ENCODE measurements at places on chromosomes 1 and 21.

DNA sequence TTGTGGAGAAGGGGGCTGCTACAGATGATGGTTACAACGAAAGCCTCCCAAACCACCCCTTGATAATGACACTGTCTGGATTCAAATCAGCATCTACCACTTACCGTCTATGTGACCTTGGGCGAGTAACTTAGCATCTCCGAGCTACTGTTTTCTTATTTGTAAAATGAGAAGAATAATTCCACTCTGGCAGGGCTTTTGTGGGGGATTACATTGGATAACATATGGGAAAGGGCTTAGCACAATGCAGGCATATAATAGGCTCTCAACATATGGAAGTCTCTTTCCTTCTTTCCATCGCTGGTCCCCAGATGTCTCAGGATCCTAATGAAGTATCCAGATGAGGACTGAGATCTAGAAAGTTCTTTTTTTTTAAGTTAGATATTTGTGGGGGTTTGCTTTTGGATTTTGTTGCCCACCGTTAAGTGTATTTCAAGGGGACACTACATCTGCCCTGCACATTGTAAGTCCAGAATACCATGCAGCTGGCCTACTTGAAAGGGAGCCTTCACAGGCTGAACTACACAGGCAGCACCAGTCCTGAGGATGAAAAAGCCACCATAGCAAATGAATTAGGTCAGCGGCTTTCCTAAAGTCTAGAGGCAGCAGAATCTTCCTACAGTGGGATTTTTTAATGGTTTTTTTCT lies 172.2 kb upstream of the IRF2BP2 start:
- DNase-seq, result peak; percentile 48

- DNase-seq, result no peak
Observed at GRCh38 chr1:97308131-97308530, 586.5 kb downstream of the PTBP2 start.

GRCh38 chr1:158422212-158422611 lies 3.8 kb downstream of the OR10K2 start:
- no peak for DNase-seq

DNA sequence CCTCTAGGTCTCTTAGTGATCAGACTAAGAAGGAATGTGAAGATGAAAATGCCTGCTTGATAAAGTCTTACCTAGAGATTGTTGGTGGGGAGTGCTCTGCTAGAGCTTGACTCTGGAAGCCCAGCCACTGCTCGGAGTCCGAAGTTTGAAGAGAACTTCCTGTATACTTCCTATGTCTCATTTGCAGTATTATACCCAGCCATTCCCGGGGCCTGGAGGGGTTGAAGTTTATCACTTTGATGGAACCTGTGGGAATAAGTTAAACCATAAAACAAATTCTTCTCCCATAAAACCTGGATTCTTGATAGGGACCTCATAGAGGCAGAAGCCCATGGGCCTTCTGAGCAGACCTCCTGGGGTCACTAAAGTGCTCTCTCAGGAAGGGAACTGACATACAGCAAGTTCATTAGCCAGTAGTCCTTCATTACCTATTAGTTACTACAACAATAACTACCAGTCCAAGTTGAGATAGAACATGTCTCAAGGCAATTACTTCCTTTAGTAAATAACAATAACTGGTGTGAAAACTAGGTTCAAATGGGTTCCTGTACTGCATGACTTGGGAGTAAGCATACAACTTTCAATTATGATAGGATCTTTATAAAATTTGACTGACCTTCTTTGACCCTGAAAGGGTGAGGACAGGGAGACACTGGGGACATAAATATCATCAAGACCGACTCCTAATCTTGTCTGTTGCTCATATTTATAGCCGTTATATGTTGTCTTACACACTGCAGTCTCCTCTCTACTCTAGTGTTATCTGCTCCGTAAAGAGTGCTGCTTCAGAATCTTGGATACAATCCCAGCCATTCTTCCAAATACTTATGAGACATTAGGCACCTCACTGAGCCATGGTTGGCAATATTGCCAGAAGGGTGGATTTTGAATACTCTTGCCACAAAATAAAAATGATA lies at the start of gene OR6N1:
TSS of gene OR6N1 (minus strand) at position 246 of the 917 bp plus-strand sequence. CDS start 5,513 bp downstream, outside the sequence.
- no peak for DNase-seq

DNA sequence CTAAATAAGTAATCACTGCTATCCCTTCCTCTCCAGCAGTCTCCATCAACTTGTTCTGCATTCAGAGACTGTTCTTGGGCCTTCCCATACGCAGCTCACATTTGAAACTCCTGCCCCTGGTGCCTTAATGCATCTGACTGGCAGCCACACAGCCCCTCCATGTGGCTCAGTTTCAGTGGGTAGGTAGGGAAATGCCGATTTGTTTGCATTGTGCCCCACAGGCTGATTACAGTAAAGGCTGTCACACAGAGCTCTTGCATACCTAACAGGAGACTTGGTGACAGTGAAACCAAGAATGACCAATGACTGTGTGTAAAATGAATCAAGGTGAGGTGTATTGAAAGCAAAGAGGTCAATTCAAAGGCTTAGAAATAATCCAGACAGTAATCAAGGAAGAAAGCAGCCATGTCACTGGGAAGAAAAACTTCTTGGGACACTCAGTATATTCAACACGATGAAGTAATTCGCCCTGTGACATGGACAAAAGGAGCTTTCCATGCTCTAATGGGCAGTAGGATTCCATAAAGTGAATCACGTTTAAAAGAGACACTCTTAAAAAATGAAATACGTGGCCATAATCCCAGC lies 12.7 kb upstream of the B3GALNT2 start:
- no peak for DNase-seq

- DNase-seq, result peak; percentile 13
Observed at GRCh38 chr1:102834688-102835320, 273.5 kb downstream of the COL11A1 start.

DNA sequence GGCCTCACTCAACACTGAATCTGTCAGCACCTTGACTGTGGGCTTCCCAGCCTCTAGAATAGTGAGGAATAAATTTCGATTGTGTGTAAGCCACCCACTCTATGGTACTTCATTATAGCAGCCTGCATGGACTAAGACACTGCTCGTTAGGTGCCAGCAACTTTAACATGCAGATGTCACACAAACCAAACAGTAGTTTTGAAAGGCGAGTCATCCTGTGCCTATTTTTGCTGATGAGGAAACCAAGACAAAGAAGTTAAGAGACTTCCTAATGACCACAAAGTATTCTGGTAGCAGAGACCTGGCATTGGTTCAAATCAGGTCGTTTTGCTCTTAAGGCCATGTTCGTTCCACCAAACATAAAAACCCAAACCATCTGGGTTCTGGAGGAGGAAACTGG lies 42.9 kb downstream of the BATF3 start:
- no peak for DNase-seq

DNA sequence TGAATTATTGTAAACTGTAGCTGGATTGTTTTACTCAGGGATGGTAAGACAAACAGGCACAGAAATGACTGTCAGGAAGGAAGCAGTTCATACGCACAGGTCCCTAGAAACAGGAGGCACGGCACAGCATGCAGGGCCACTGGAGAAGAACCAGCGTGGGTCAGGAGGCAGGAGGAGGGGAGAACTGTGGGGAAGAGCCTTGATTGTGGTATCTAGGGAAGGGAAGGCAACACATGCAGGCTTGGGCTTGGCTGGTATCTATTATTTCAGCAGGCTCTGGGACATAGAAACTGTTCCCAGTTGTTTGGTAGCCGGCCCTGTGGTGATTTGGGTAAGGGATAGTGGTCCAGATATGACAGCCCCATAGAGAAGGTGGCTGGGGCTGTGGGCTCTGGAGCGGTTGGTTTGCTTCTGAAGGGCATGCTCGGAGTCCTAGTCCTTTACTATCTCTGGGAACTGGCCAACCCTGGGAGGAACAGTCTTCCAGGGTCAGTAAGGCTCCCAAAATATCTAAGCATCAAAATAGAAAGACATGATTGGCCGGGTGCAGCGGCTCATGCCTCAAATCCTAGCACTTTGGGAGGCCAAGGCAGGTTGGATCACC lies 43.1 kb upstream of the CCSAP start:
- DNase-seq, result no peak

DNA sequence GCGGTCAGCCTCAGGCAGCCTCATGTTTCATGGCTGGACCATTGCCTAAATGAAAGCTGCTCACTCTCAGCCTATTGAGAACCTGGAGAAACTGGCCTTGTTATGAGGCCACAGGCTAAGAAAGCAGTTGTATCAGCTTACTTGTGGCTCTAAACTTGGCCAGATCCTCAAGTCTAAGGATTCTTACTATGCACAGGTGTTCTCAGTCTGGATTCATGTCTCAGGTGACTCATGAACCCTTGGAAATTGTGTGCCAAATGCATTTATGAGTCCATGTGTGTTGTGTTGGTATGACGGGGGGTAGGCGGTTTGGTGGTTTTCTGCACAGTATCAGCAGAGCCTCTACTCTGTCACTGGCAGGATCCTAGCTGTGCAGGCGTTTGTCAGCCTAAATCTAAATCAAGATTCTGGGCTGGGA lies 90.4 kb downstream of the ROR1 start:
- DNase-seq, result no peak

DNA sequence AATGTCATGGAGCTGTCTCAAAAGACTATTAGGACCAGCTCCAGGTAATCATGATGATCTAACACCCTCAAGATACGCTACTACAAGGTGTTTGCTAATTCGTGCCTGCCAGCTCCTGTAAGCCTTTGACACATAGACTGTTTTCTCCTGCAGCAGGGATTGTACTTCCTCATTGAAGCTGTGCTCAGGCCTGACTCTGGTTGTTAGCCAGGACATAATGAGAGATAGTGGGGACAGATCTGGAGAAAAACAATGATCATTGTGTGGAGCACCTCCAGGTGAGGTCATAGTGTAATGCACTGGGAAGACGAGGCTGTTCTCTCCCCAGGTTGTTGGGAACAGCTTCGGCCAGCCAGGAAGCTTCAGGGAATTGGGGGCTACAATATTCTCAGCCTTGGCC lies 94.6 kb downstream of the SETD4 start:
- no peak for DNase-seq

- peak; percentile 19 for DNase-seq
Observed at GRCh38 chr1:119815361-119815760, 4.1 kb upstream of the REG4 start.

- DNase-seq, result no peak
Observed at GRCh38 chr1:8551057-8551456, 233.1 kb downstream of the SLC45A1 start.

DNA sequence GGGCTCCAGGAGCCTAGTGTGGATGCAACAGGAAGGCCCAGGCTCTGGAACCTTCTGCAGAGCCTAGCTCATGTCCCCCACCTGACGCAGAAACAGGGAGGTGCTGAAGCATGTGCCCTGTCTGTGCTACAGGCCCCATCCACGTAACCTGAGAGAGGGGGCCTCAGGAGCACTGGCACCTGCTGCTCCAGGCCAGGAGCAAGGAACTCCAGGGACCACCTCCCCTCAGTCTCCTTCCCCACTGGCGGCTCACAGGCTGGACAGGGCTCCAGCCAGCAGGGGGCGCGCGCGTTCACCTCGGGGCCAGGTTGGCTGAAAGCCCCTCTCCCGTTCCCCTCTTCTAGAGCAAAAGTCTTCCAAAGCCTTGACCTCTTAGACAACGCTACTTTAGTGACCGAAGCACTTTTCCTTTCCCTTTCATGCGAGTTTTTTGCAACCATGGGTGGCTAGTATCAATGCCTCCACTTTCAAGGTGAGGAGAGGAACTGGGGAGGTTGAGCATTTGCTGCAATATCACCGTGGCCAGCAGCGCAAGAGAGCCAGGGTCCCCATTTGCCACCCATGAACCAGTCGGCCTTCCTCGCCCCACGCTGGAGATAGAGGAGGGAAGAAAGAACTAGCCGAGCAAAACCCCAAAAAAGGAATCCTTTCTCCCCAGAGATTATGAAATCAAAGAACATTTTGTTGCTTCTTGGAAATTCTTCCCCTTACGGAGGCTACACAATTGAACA lies 52.4 kb upstream of the GPR157 start:
- peak; percentile 58 for DNase-seq

DNA sequence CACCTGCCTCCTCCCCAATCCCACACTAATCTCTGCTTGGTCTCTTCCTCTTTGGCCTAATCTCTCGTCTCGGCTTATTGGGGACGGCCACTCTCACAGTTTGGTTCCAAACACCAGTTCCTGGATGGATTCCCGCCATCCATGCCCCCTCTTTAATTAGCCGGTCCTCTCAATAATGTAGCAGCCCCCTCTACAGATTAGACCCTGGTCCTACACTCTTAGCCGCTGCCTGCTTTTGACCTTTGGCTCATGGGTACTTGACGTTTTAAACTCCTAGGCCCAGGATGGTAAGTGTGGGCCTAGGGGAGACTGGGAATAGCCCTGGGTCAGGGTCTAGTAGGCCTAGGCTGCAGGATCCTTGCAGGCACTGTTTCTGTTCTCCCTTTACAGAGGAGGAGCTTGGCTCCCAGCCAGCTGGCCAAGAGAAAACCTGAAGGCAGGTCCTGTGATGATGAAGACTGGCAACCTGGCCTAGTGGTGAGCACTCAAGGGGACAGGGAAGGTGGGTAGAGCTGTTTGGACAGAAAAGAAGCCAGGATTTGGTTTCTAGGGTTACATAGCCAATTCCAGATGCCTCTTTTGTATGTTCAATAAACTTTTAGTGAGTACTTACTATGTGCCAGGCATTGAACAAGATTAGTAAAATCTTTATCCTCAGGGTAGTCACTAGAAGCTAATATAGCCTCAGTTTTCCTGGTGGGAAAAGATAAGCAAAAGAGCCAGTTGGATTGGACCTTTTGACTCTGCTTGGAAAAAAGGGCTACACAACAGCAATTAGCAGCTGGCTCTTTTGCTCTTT lies 758 bp downstream of the RAD54L start:
- no peak for DNase-seq

- DNase-seq, result no peak
Observed at GRCh38 chr1:16631248-16632043, 18.1 kb upstream of the NBPF1 start.

DNA sequence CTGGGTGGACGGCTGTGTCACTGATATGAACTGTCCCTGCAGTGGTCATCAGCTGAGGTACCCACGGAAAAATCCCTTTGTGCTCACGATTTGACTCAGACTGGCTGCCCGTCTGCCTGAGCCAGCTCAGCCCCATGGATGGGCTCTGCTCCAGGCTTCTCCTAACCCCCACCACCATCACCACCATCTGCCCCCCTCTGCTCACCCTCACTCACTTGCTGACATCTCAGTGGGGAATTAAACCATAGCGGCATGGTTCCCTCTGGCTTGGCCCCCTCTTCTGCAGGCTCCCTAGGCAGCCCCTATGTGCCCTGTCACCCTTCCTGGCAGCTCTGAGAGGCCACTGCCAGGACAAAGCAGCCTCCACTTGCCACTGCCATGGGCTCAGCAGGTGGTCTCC lies 17.3 kb downstream of the SLC6A9 start:
- DNase-seq, result no peak

Measured in fibroblast of skin of scalp (primary cell).